CD4-positive, alpha-beta T cell treated with Interleukin-21 for 1 hour (primary cell): ENCODE measurements at places on chromosomes 5 and 9.

DNA sequence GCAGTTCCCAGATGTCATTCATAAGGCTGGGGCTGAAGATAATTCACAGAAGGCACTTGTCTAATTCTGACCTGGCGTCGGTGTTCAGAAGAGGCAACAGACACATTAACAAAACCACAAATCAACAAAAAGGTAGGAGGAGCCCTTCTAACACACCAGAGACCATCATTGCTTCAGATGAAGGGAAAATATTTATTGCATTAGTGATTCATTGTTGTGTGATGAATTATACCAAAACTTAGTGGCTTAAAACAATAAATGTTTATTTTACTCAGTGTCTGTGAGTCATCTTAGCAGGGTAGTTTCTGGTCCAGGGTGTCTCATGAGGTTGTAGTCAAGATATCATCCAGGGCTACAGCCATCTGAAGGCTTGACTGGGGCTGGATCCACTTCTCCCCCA, 91.3 kb upstream of the KIF2A start:
- DNase-seq, result no peak

DNA sequence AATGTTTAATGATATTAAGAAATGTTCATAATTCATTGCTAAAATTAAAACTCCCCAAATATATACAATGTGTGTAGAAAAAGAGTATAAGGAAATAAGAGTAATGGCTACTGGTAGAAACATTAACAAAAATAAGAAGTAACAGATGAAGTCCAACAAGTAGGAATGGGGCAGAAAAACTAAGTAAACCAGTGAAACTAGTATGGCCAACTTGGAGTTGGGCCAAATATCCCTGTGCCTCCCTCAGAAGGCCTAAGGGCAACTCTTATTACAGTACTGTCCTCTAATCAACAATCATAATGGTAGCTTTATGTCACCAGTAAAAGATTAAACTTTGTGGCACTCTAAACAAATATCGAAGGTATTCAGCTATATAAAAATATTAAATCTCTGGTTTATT, 93.5 kb downstream of the SSBP2 start:
- DNase-seq, result no peak

DNA sequence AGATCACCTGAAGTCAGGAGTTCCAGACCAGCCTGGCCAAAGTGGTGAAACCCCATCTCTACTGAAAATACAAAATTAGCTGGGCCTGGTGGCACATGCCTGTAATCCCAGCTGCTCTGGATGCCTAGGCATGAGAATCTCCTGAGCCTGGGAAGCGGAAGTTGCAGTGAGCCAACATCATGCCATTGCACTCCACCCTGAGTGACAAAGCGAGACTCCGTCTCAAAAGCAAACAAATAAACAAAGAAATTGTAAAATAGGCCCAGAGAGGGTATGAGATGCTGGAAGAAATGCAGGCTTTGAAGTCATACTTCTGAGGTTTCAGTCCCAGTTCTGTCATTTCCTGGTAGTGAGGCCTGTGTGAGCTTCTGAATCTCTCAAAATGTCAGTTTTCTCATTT, 5.3 kb upstream of the ARHGEF37 start:
- peak; percentile 25 for DNase-seq

GRCh38 chr5:131324303-131324702, 60.5 kb downstream of the CDC42SE2 start:
- DNase-seq, result no peak

- DNase-seq, result no peak
These were observed 159.2 kb downstream of the FRMD3 start for GRCh38 chr9:83379045-83379444.

DNA sequence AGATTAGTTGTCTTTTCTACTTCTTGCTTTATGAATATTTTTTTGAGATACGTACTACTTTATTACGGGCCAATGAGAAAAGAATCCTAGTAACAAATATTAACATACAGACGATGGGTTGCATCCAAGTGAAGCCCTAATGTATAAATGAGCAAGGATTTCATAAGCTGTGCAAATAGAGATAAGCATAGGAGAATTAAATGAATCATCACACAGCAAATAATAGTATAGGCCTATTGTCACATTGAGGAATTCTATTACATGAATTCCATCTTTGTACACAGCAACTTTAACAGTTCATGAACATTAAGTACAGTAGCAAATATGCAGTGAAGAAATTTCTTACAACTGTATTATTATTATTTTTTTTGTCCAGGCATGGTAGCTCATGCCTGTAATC, 78.0 kb downstream of the ACER2 start:
- no peak for DNase-seq

GRCh38 chr5:115842089-115842935, 577 bp downstream of the AP3S1 start:
- peak; percentile 15 for DNase-seq
